ENCODE measurements at places on chromosomes 11 and 22.

GRCh38 chr11:77401486-77402217 lies 72.2 kb downstream of the PAK1 start:
- peak; percentile 79 for DNase-seq

- DNase-seq, result no peak
These were observed 1.1 kb downstream of the MTA2 start for GRCh38 chr11:62600367-62601121.

DNA sequence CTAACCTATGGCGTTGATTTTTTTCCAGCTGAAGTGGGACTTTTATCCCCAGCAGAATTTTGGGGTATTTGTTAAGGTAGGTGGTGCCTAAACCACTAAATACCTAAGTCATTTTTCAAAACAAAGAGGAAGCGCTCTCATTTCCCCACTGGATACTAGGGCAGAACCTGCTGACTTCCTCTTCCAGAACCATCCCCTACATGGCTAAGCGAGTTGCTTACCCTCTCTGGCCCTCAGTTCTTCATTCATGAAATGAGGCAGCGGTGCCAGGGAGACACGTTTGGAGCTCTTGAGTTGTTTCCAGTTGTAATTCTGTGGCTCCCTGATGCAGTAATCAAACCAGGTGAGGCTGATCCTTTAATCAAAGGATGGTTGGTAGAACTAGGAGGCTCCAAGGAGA lies 10.0 kb upstream of the MTMR3 start:
- no peak for DNase-seq

DNA sequence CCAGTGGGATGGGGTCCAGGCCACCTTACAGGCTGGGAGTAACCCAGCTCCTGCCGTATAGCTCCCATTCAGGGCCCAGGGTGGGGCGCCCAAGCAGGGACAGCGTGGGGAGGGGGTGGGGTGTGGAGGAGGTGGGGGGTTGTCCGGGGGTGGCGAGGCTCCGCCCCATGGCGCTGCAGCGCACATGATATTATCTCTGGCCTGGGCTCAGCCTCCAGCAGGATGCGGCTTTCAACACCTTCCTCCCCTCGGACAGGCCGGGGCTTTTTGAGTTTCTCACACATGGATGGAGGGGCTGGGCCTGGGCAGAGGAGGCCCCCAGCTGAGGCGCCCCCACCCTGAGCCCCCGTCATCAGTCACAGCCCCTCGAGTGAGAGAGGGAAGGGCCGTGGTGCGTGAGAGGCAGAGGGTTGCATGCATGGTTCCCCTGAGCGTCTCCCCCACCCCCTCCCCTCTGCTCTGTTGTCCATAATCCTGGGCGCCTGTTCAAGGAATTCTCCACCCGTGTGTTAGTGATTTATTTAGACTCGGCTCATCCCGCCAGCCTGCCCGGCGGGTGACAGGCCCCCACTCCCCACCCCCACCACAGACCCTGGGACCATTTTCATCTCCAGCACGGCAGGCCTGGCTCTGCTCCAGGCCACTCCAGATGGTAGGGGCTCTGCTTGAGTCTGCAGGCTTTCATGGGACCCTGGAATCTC lies 44.9 kb downstream of the WNT11 start:
- no peak for DNase-seq

GRCh38 chr11:121587182-121587581 lies 134.4 kb upstream of the SORL1-AS1 start:
- no peak for DNase-seq

GRCh38 chr11:90434858-90435257 lies 212.0 kb upstream of the CHORDC1 start:
- no peak for DNase-seq

DNA sequence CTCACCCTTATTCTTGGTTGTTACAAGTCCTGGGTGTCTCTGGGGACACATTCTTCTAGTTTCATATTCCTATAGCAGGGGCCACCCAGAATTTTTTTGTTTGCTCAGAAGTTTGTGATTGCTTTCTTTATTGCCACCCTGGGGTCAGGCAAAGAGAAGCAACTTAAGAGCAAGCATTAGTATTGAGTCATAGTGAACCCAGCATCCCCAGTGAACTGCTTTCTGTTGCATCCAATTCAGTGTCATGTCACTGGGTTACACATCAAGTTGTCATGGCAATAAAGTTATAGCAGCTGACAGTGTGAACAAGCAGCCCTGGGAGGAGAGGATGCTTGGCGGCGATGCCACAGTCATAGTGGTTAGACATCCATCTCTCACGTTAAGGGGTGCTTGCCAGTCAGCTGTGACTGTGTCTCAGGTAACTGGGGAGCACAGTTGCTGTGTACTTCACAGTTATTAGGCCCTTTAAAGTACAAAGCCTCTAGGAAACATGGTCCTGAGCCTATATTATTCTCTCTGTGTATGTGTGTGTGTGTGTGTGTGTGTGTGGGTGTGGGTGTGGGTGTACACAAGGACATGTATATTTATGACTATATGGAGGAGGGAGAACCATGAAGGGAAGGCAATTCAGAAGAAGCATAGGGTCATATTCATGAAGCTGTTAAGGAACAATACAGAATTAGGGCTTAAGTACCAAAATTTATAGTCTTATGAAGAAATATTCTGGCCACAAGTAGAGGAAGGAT lies 52.5 kb downstream of the TRIM44 start:
- DNase-seq, result no peak

- DNase-seq, result no peak
These were observed 35.0 kb downstream of the HIRA start for GRCh38 chr22:19396561-19396933.

GRCh38 chr11:67572747-67573419 lies 10.7 kb upstream of the GSTP1 start:
- DNase-seq, result no peak

- DNase-seq, result no peak
These were observed 31.5 kb downstream of the SDHD start for GRCh38 chr11:112118176-112118575.

Data from NCI-H1436 treated with DMSO at 0.1 percent for 48 hours (cell line).